ENCODE measurements at places on chromosomes 11 and 22.

GRCh38 chr22:31488988-31489617 is 539 bp downstream of the EIF4ENIF1 start:
- DNase-seq = peak; percentile 38

DNA sequence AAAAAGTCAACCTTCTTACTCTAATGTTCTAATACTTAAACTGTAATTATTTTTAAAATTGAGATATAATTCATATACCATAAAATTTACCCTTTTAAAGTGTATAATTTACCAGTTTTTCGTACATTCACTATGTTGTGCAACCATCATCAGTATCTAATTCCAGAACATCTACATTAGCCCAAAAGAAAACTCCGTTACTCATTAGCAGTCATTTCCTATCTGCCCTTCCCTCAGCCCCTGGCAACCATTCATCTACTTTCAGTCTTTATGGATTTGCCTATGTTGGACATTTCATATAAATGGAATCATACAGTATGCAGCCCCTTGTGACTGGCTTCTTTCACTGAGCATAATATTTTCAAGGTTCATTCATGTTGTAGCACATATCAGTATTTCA is 22.2 kb downstream of the SGSM3 start:
- no peak for DNase-seq

DNA sequence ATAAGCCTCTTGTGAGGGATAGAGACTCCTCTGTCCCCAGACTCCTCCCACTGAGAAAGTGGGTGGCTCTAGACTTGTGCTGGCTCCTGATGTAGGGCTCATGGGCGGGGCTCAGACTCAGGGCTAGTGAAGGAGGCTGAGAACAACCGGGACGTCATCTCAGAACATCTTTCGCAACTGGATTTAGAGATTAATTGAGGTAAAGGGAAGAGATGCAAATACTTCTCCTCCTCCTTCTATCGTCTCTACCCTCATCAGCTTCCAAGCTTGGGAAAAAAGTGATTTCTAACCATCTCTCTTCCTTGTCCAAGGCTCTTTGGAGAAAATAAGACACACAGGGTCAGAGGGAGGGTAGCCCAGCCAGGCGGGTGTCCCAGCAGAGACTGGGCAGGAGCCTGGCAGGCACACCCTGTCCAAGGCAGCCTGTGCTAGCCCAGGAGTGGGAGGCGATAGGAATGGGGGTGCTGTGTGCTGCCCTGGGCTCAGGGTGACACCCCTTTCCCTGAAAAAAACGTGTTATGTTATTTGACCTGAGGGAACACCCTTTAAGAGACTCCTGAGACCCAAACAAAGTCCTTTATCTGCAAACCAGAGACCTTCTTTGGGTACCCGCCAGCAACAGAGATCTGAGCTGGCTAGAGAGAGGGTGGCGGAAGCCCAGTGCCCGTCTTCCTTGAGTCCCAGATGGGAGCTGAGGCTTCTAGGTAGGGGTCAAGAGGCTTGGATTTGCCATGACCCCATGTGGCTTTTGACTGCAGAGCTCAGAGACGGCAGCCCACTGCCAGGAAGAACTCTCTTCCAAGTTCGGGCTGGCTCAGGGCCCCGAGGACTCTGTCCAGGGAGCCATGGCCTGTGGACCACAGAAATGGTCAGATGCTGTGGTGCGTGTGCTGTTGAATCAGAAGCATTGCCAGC is 160.9 kb downstream of the ADAMTS15 start:
- DNase-seq = no peak

DNA sequence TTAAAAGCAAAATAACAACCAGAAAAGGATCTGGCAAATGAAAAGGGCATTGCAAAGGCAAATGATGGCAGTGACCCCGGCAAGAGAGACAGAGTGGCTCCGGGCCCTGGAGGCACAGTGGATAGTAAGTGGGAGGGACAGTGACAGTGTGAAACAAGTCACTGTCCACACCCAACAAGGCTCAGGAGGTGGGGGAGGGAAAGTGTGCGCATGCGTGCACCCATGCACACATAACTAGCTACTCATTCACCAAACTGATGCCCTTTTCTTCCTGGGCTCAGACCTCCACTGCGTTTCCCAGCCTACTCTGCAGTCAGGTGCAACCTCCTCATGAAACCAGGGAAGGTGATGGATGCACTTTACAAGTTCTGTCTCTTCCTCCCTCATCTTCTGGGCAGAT is 108.4 kb downstream of the SHANK2 start:
- no peak for DNase-seq

- DNase-seq = peak; percentile 16
Measured at GRCh38 chr11:104653407-104653806, 244.9 kb downstream of the CASP12 start.

GRCh38 chr22:23038334-23038642 is 32.0 kb upstream of the GNAZ start:
- DNase-seq = no peak

- DNase-seq = no peak
Measured at GRCh38 chr11:70736461-70736860, 338.1 kb downstream of the CTTN start.

DNA sequence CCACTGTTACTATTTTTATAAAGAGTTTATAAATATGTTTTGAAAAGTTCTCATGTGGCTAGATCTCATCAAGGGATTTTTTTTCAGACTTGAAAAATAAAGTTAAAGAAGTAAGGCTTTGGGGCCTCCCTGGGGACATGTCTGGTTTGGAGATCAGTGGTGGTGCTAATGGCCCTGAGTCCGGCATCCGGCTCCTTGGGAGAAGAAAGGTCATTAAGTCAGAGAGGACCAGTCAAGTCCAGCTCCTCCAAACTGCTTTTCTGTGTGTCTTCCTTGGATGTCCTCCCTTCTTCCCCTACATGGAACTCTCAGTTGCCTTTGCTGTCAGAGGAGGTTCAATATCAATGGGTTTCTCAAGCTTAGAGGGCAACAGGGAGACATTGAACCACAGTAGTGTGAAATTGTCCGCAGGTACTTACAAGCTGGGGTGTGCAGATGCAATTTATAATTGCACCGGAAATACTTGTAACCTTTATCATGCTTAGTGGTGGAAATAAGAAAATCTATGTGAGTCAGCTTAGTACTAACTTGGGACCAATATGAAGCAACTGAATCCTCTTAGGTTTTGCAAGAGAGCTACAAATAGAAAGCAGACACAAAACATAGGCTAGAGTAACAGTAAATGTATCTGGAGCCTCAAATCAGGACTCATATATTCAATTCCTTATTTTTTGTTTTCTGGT is 144.3 kb downstream of the TEAD1 start:
- DNase-seq = no peak

GRCh38 chr11:35822815-35823495 is 120.9 kb upstream of the LDLRAD3 start:
- DNase-seq = no peak

- DNase-seq = no peak
Measured at GRCh38 chr11:125435461-125436238, 60.4 kb downstream of the FEZ1 start.

DNA sequence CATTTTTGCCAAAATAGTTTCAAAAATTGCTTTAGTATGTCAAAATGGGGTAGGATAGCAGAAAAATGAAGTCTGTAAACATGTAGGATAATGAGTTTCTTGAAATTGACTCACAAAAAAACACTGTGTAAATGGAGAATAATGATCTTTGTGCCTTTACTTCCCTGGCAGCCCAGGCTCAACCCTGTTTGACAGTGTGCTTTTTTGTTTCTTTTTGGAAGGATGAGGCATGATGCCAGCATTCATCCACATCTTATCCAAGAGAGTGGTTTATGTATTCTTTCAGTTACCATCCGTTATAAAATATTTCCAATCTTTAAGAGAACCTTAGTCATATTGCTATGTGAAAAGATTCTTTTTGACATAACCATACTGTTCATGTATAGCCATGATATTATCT is 70.6 kb downstream of the ARHGAP42 start:
- no peak for DNase-seq
